GM06990 (cell line): ENCODE measurements at places on chromosomes 3 and 15.

DNA sequence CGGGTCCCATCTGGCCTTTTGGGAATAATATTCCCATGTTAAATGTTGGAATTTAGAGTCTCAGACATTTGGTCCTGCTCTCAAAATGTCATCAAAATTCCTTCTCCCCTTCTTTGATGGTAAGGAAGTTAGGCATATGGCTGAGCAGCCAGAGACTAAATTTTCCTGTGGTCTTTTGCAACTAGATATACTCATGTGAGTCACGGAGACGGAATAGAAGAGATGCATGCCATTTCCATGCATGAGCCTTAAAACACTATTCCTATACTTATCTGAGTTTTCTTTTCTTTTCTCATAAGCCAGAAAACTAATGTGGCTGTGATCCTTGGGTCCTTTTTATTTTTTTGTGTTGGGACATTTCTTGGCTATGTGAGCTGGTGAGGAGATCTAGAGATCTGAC lies 105.3 kb downstream of the NR2F2 start:
- DNase-seq: no peak

DNA sequence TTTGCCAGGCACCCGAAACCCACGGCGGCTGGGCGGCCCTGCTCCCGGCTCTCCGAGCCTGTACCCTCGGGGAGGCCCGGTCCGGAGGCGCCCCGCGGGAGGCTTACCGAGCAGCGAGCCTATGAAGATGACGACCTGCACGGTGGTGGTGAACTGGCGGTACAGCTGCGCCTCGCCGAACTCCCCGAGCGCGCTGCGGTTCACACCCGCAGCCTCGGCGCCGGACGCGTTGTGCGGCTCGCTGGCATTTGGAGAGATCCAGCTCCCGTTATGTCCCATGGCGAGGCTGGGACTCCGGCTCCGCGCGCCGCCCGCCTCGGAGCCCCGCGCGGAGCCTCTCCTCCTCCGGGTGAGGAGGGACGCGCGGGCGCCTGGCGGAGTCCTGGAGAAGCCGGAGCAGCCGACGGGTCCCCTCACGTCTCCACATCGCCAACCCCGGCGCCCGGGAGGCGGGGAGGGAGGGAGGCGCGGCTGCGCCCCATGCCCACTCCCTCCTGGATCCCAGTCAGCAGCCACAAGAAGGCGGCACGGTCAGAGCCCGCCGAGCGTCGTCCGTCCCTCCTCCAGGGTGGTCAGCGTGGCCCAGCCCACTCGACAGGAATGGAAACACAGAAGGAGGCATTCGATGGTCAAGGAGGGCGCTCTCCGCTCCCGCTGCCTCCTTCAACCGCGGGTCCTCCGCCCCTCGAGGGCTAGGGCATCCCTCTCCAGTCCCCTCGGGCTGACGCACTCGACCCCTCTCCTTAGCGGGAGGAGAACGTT lies at the start of gene GPR176:
Gene GPR176 (minus strand): TSS at position 519 of the 762 bp plus-strand sequence. CDS start 240 bp downstream, at position 279.
- peak; percentile 32 for DNase-seq

DNA sequence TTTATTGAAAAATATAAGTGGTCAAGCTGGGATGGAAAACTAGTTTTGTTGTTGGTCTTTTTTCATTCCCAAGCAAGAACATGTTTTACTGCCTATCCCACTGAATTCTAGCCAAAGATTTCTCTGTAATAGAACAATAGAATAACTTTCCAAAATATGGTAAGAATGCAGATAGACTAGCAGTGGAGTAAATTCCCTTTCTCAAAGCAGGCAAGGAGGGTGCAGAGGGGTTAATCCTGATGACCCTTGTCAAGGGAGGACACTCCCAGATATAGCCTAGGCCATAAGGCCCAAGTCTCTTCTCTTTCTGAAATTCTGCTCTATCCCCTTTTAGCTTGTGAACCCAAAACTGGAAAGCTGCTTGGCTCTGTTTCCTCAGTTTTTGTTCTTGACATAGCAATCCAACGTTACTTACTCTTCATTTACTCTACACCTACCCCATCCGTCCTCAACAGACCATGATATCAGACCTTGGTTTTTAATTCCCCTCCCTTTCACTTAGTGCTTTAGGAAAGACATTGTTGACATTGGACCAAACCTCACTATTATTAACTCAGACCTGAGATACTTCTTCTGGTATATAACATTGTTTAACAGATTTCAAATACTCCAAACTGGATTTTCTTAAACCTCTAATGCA lies 453.6 kb upstream of the THBS1 start:
- no peak for DNase-seq

DNA sequence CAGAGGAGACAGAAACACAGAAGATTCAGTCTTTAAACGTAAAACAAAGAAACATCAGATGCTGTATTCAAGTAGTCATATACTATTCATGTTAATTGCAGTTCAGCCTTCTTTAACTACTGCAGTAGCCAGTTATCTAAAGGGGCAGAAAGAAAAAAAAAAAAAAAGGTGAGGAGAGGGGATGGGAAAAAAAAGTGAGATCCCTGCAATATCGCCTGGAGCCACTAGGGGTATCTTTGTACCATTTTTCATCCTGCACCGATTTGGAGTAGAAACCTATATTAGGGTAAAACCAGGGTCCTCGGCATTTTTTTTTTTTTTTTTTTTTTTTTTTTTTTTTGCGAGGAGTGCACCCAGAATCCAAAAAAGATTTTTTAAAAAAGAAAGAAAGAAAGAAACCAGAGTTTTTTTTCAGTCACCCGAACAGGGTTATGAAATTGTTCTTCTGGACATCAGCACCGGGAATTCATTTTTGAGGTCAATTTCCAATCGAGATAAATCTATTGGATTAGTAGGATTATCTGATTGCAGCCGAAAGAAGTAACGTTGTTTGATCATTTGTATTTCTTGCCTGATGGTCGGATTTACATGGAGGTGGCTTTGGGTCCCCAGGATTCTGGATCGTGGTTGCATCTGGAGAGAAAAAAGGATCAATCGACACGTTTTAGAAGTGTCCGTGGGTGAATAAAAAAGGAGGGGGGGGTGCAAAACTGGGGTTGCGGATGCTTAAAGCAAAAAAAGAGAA lies 186.7 kb downstream of the NLGN1 start:
- DNase-seq: no peak

- no peak for DNase-seq
Observed at GRCh38 chr3:62367763-62368195, 5.6 kb downstream of the FEZF2 start.

GRCh38 chr15:45262906-45263461 lies 10.9 kb downstream of the SLC28A2 start:
- DNase-seq: no peak

DNA sequence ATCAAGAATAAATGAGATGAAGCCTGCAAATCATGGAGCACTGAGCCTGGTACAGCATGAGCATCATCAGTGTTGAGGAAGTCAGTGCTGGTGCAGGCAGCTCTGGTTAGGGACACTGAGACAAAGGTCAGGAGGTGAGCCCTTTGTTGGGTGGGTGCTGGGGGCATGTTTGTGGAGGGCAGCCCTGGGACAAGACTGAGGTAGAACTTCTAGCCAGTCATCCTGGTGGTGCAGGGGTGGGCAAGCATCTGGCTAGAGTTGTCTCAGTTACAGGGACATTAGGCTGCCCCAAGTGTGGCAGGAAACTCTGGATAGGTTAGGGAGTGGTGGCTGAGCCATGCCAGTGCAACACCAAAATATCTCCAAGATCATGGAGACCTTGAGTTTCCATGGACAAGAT lies 27.3 kb downstream of the WNT5A start:
- DNase-seq: no peak

- no peak for DNase-seq
Observed at GRCh38 chr3:112357930-112358780, 25.2 kb downstream of the CD200 start.

DNA sequence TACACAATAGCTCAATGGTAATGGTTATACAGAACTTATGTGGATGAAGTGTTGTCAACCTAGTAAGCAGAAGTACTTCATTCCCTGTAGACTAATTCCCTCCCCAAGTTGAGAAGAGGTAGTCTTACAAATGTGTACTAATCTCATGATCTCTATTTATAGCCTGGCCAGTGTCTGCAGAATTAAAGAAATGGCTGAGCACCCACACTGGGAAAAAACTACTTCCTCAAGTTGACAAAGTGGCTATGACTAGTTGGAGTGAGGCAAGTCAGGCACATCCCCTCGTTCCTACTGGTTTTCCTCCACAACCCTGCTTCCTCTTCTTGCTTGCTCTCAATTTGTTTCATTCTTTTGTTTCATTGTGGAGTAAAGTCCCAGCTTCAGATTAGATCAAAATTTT lies 566.7 kb upstream of the ZNF717 start:
- no peak for DNase-seq

- DNase-seq: no peak
Observed at GRCh38 chr15:32688151-32688639, 29.6 kb upstream of the GREM1 start.
